ENCODE measurements at places on chromosomes 12 and 14.

DNA sequence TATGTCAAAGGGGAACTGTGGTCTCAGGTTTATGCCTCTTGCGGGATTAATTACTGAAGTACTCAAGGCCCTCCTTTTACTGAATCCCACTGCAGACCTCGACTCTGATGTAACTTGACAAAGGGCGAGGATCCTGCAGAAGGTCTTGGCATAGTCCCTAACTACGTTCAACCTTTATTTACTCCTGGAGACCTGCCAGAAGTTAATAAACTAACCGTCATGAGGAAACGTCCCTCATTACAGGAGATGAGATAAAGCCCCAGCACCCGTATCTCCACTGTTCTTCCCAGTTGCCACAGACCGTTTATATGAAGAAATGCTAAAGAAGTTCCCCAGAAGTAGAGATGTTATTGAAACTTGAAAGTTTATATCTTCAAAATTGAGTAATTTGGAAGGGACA, 190.9 kb downstream of the ETV6 start:
- DNase-seq, result no peak

GRCh38 chr12:12718381-12718759, 1.2 kb downstream of the CDKN1B start:
- DNase-seq, result no peak

GRCh38 chr12:103884316-103884715, 43.3 kb upstream of the NT5DC3 start:
- no peak for DNase-seq

- no peak for DNase-seq
Measured at GRCh38 chr12:28539691-28540323, 349.6 kb downstream of the CCDC91 start.

- DNase-seq, result no peak
Measured at GRCh38 chr14:91290986-91291385, 46.5 kb upstream of the GPR68 start.

GRCh38 chr14:54562334-54562733, 4.6 kb upstream of the SAMD4A start:
- DNase-seq, result no peak

DNA sequence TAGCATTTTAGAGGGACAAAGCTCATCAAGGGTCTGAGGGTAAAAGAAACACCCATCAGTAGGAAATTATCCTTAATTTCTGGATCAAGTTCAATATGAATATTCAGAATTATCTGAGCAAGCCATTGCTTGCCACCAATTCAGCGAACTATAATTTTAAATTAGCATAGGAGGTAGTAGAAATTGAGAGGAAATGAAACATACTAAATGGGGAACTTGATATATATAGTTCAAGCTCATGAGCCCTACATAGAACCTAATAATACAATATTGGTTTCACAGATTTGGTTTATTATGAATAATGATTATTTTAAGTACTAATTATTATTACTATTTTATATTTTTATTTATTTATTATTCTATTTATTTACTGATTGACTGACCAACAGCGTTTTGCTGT, 42.1 kb upstream of the GXYLT1 start:
- no peak for DNase-seq
